NCI-H1930 (cell line): ENCODE measurements at places on chromosomes 3 and 15.

- no peak for DNase-seq
These were observed 109.7 kb downstream of the GALK2 start for GRCh38 chr15:49279521-49280456.

DNA sequence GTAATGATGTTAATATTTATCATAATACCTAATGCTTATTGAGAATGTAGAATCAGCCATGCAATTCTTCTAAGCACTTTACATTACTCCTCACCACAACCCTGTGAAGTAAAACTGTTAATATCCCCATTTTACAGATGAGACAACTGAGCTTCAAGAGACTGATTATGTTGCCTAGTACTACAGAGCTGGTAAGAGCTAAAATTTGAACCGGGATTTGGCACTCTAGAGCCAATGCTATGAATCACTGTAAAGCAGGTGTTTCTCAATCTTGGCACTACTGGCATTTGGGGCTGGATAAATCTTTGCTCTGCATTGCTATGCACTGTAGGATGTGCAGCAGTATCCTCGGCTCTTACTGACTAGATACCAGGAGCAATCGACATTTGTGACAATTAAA is 367.7 kb downstream of the MAGI1 start:
- DNase-seq = no peak

DNA sequence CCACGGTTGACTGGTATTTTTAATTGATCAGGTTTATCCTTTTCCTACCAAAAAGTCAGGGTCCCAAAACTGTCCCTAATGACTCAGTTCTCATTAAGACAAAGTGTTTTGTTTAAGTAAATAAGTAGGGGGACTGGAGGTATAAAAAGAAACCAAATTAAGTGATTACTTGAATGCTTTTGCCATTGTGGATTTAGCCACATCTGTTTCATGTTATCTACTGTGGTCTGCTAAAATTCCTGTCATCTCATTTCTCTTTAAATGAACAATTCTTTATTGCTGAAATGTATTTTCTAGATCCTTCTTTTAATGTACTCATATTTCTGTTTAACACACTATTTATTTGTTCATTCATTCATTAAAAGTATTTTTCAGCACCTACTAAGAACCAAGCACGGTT is 625.9 kb upstream of the ADAMTS9 start:
- DNase-seq = no peak

GRCh38 chr15:69828181-69828828 is 269.4 kb downstream of the TLE3 start:
- no peak for DNase-seq

DNA sequence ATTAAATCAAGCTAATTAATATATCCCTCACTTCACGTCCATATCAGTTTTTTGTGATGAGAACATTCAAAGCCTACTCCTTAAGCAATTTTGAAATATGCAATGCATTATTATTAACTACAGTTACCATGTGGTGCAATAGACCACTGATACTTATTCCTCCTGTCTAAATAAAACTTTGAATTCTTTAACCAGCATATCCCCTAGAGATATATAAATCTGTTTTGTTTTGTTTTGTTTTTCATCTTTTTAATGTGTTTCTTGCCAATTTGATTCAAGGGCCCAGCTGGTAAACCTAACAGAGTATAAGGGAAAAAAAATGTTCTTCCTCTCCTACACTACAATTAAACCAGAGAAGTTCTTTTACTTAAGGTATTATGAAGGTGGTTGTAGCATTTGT is 524.2 kb downstream of the NAALADL2 start:
- DNase-seq = no peak

DNA sequence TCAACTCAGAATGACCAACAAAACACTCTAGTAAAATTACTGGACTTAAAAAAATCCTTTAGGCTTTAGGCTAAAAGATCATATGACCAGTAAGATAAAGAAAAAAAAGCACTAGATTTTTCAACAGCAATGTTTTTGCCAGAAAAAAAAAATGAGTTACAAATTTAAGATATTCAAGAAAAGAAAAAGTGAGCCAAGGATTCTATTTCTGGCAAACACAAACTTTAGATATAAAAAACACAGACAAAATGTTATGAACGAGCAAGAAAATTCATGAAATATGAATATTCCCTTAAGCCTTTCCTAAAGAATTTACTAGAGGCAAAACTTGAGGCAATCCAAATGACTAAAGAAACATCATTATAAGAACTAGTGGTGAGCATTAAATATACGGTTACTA is 8.6 kb downstream of the GOLGB1 start:
- DNase-seq = no peak

DNA sequence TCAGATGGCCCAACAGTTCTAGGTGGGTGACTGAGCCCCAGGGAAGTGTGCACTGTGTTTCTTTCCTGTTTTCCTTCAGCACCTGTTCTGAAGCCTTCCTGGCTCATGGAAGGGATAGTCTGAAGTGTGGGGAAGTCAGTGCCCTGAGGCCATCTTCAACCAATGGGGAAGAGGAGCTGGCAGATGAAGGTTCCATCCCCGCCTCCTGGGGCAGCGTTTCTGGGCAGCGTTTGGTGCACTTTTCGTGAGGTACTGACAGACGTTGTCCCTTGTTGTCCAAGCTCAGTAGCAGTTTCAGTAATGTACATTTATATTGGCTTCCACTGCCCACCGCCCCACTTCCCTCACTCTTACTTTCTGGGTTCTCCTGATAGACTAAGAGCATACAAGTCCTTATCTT is 42.6 kb upstream of the SLC25A26 start:
- no peak for DNase-seq

DNA sequence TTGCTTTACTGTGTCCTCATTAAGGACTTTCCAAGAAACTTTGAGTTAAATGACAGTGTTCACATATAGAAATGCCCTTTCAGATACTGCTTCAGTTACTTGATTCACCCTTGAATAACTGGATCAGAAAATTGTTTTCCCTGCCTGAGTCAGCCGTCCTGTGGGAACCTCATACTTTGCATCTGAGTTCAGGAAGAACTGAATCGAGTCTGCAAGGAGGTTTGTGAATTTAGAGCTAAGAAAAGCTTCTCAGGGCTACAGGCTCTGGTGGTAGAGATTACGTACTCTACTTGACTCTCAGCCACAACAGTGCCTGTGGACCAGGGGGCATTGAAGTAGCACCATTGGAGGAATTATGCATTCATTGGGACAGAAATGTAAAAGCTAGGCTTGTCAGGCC is 252.4 kb upstream of the C2CD4B start:
- DNase-seq = no peak

- no peak for DNase-seq
These were observed 329.8 kb upstream of the PDZRN3 start for GRCh38 chr3:73954506-73954905.

DNA sequence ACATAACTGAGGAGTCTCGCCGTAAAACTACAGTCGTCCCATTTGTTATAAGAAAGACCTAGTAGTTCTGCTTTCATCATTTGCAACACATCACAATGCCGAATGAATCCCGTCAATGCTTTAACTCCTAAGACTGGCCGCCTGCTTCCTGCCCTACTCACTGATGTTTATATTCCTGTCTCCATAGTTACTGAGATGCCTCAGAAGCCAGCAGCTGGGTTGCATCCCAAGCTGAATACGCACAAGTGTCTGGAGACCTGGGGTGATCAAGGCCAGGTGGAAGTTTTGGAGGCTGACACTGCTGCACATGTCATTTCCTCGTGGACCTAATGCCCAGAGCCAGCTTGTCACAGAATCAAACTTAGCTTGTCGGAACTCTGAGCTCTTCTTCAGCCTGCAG is 95.2 kb upstream of the UBE2E1 start:
- no peak for DNase-seq

GRCh38 chr3:62636235-62636826 is 238.9 kb downstream of the CADPS start:
- no peak for DNase-seq

DNA sequence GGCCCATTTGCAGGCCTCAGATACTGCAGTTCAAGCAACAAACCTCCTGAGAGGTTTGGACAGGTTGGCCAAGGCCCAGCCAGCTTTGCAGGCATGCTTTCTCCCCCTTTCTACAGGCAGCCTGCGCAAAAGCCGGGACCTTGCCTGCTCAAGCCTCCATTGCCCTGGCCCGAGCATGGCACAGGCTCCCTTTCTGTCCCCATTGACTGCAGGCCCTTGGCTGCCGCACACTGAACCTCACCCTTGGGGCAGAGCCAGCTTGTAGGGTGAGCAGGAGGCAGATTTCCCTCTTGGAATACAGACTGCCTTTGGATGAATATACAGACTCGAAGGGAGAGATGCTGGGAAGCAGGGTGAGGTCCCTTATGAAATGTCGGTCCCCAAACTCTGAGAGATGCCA is 461.7 kb upstream of the PROK2 start:
- DNase-seq = no peak

DNA sequence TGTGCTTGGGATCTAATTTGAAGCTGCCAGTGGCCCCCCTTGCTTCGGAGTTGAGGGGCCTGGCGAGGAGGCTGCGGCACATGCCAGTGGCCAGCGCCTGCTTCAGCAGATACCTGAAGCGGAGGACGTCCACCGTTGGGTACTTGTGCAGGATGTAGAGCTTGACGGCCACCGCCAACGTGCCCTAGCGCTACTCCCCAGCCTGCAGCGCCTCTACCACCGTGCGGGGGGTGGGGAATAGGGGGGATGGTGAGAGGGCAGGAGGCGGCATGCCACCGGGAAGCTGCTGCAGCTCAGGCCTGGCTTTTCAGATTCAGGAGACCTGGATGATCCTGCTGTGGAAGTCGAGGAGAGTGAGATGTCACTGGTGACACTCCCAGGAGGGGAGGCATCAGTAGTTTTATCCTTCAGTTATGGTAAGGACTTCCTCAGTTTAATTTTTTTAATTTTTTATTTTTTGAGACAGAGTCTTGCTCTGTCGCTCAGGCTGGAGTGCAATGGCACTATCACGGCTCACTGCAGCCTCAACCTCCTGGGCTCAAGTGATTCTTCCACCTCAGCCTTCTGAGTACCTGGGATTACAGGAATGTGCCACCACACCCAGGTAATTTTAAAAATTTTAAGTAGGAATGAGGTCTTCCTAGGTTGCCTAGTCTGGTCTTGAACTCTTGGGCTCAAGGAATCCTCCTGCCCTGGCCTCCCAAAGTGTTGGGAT is 150.6 kb upstream of the FRMD4B start:
- no peak for DNase-seq

- DNase-seq = no peak
These were observed 29.3 kb upstream of the MAGEF1 start for GRCh38 chr3:184741259-184741556.

GRCh38 chr3:132539681-132540080 is 57.4 kb upstream of the ACKR4 start:
- no peak for DNase-seq

DNA sequence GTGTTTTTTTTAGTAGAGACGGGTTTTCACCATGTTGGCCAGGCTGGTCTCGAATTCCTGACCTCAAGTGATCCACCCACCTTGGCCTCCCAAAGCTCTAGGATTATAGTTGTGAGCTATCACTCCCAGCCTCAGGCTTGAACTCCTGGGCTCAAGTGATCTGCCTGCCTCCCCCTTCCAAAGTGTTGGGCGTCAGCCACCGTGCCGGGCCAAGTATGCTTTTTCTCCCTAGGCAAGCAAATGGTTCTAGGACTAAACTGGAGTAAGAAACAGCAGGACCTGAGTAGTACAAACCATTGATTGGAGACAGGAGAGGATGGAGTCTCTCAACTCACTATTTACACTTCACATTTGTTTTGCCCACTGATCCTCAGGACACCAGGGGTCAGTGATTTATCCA is 4.6 kb upstream of the PTPN9 start:
- DNase-seq = no peak

DNA sequence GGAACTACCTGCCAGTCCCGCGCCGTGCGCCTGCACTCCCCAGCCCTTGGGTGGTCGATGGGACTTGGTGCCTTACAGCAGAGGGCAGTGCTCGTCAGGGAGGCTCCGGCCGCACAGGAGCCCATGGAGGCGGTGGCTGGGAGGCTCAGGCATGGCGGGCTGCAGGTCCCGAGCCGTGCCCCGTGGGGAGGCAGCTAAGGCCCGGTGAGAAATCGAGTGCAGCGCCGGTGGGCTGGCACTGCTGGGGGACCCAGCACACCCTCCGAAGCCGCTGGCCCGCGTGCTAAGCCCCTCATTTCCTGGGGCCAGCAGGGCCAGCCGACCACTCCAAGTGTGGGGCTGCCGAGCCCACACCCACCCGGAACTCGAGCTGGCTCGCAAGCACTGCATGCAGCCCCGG is 580.2 kb downstream of the ZIC1 start:
- no peak for DNase-seq

DNA sequence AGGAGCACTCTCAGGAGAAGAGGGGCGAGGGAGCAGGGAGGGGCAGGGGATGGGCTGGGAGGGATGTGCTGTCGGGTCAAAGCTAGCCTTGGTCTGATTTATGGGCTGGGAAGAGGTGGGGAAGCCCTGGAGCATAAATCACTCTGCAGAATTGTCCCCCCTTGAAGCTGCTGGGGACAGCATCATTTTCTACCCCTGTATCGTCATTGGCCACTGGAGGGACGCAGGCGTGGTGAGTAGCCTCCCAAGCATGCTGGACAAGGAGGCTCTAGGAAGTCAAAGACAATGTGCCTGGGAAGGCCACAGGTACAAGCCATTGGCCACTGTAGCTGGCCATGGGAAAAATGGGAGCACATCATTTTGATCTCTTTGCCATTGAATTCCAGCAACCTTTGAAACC is 175.5 kb upstream of the CTDSPL start:
- no peak for DNase-seq

GRCh38 chr3:12132881-12133280 is 25.8 kb downstream of the TIMP4 start:
- no peak for DNase-seq

- no peak for DNase-seq
These were observed 213.8 kb upstream of the FEZF2 start for GRCh38 chr3:62587169-62587568.

DNA sequence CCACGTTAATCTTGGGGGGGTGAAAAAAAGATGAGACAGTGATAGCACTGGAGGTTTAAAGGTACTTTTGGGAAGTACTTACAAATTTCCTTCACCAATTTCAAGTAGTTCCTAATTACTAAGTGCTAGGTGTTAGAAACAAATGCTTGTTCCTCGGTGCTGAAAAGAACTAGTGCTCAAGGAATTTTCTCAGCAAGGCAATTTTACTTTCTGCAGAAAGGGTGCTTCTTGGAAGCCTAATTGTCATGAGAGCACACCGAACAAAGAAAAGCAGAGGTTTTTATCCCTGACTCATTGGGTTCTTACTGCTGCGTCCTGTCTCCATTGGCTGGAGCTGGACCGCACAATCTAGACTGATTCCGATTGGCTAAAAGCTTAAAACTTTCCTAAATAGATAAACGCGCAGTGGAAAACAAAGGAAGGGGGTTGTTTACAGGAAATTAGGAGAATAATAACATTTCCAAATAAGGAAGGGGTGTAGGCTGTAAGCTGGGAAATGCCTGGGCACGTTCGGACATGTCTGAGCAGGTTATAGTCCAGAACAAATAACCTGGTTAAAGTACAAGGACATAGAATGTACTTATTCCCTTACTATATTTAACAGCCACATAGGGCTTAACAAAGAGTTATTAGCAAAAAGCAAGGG is 49.6 kb downstream of the CHD2 start:
- no peak for DNase-seq

DNA sequence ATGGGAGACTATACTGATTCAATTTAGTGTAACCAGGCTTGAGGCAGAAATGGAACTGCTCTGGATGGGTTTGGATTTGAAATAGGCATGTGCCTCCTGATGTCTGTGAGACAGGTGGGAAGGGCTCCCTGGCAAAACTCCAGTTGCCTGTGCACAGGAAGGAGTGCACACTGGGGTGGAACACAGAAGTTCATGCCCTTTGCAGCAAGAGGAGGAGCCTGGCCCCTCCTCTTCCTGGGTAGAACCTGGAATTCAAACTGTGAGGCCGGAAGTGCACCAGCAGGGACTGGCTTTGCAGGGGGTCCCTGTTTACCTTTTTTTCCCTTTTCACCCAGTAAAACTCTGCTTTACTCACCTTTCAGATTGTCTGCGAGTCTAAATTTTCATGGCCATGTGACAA is 99.9 kb downstream of the GMPS start:
- DNase-seq = no peak
